ENCODE measurements at places on chromosomes 7 and 10. TPM values are rescaled to one million over a fixed set of nuclear protein-coding genes. Genes with fewer than 3 reads are reported as not detected.

GRCh38 chr7:96329241-96329640 lies 7.3 kb upstream of the SLC25A13 start:
- no peaks in the 10 kb centered on the region for H3K27me3 ChIP-seq
- H3K27ac ChIP-seq = no peak overlapping the region
- DNase-seq = no peak
- H3K4me3 ChIP-seq = no peak overlapping the region
- H3K4me1 ChIP-seq = no peaks in the 10 kb centered on the region

- H3K36me3 ChIP-seq = no peaks in the 10 kb centered on the region
- peak overlapping the region; percentile 12 for H3K4me3 ChIP-seq
- peak; percentile 98 for DNase-seq
- H3K27me3 ChIP-seq = no peaks in the 10 kb centered on the region
These were observed 144.4 kb downstream of the TES start for GRCh38 chr7:116354546-116355423.

GRCh38 chr10:16995867-16996529 lies 133.6 kb downstream of the CUBN start:
- H3K27me3 ChIP-seq = no peaks in the 10 kb centered on the region
- no peak for DNase-seq
- H3K4me1 ChIP-seq = peaks cover 4% of the 10 kb centered on the region
- H3K36me3 ChIP-seq = no peaks in the 10 kb centered on the region

GRCh38 chr10:70928140-70928539 lies 39.8 kb upstream of the PCBD1 start:
- H3K27ac ChIP-seq = no peak overlapping the region
- no peak for DNase-seq
- peaks cover 2% of the 10 kb centered on the region for H3K27me3 ChIP-seq

GRCh38 chr10:76732306-76732705 lies 905.3 kb downstream of the KCNMA1 start:
- H3K4me3 ChIP-seq = no peak overlapping the region
- H3K27ac ChIP-seq = no peak overlapping the region
- no peak for DNase-seq

ADAM12 gene
- total RNA-seq = 0.10 TPM

MSMB gene
- not detected for total RNA-seq

Data from Panc1 (cell line).